ENCODE measurements at places on chromosomes 16 and 17.

GRCh38 chr16:48433116-48433849, 48.1 kb upstream of the SIAH1 start:
- no peaks in the 10 kb centered on the region for H3K4me1 ChIP-seq
- no peaks in the 10 kb centered on the region for H3K27me3 ChIP-seq
- DNase-seq, result no peak
- no peaks in the 10 kb centered on the region for H3K36me3 ChIP-seq
- H3K27ac ChIP-seq, result no peak overlapping the region

- no peak overlapping the region for H3K27ac ChIP-seq
- H3K36me3 ChIP-seq, result no peaks in the 10 kb centered on the region
- H3K27me3 ChIP-seq, result no peaks in the 10 kb centered on the region
- no peaks in the 10 kb centered on the region for H3K4me1 ChIP-seq
Measured at GRCh38 chr17:75809631-75810111, 25.1 kb downstream of the UNK start.

GRCh38 chr17:69269131-69269998, 40.7 kb upstream of the ABCA10 start:
- no peaks in the 10 kb centered on the region for H3K36me3 ChIP-seq
- peak overlapping the region; percentile 50 for H3K4me3 ChIP-seq
- peaks cover 29% of the 10 kb centered on the region for H3K4me1 ChIP-seq
- DNase-seq, result peak; percentile 85
- no peaks in the 10 kb centered on the region for H3K27me3 ChIP-seq

GRCh38 chr16:28596115-28596630, 677 bp downstream of the SULT1A2 start:
- DNase-seq, result no peak
- H3K4me1 ChIP-seq, result no peaks in the 10 kb centered on the region
- no peak overlapping the region for H3K4me3 ChIP-seq
- no peak overlapping the region for H3K27ac ChIP-seq

DNA sequence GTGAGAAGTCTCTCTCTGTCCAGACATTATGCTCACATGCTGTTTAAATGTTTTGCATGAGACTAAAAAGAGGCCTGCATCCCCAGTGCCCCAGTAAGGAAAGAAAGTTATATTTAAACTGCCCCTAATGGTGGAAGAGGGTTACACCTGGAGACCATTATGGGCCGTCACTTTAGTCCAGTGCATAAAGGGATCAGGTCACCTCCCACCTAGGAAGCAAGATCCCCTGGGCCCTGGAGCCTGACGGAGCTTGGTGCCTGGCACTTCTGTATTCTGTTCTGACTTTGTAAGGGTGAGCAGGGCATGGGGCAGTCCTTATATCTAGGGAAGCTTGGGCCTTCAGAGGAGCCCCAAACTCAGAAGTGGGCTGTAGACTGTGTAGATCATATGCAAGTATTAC, 67.9 kb downstream of the CPPED1 start:
- no peaks in the 10 kb centered on the region for H3K27me3 ChIP-seq
- no peaks in the 10 kb centered on the region for H3K36me3 ChIP-seq
- no peak overlapping the region for H3K4me3 ChIP-seq

DNA sequence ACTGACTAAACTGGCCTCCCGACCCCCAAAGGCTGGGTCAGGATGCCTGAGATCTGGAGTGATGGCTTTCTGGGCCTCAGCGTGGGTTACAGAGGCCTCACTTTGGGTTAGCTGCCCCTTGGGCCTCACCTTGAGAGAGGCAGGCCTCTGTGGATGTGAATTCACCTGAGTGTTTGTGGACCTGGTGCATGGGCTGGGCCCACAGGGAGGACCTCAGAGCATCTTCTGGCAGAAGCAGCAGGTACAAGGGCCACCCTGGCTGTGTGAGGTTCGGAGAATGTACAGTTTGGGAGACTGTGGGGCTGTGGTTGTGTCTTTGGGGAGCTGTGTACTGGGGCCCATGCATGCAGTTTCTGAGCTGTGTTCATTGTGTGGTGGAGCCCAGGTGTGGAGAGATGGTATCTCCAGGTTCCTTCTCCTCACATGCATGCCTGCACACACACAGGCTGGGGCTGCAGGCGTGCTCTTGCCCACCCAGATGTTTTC, 18.3 kb downstream of the RARA start:
- H3K4me3 ChIP-seq, result no peak overlapping the region
- H3K36me3 ChIP-seq, result no peaks in the 10 kb centered on the region
- no peaks in the 10 kb centered on the region for H3K27me3 ChIP-seq
- DNase-seq, result no peak
- H3K4me1 ChIP-seq, result peaks cover 65% of the 10 kb centered on the region

DNA sequence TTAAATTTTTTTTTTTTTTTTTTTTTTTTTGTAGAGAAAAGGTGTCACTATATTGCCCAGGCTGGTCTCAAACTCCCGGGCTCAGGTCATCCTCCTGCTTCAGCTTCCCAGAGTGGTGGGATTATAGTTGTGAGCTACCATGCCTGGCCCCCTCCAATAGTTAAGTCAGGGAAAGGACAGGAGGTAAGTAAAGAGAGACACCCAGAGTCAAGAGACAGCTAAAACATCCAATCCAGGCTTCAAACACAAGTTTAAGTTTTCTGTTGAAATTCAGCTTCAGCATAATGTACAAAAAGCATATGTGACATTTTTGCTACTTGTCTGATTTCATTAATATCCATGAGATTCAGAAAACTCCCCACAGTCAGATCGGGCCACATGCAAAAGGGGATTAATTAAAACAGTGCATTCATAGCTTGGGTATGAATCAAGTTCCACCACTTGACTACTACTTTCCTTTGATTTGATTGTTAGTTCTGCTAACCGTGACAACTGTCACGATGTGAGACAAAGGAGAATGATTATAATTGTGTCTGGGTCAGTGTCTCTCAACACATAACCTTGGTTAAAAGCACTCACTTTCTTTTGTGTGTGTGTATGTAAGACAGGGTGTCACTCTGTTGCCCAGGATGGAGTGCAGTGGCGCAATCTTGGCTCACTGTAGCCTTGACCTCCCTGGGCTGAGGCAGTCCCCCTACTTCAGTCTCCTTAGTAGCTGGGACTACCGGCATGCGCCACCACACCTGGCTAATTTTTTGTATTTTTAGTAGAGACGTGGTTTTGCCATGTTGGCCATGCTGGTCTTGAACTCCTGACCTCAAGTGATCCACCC, 184.9 kb downstream of the PARN start:
- H3K4me3 ChIP-seq, result no peak overlapping the region
- no peak for DNase-seq
- H3K27me3 ChIP-seq, result no peaks in the 10 kb centered on the region
- no peaks in the 10 kb centered on the region for H3K4me1 ChIP-seq
- H3K36me3 ChIP-seq, result no peaks in the 10 kb centered on the region
- no peak overlapping the region for H3K27ac ChIP-seq

DNA sequence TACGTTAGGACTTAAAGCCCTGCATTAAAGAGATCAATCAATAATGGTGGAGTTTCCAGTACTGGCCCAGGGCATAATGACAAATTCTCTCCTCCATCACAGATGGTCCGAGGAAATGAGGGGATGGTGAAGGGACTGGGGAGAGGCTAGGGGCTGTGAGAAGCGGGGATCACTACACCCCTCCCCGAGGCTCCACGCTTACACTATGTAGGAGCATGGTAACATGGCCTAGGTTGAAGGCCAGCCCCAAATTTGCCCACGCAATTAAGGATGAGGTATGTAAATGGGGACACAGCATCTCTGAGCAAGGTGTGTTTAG, 8.0 kb upstream of the AKTIP start:
- H3K4me3 ChIP-seq, result no peak overlapping the region
- H3K27ac ChIP-seq, result peak overlapping the region; percentile 6
- DNase-seq, result no peak
- H3K4me1 ChIP-seq, result peaks cover 21% of the 10 kb centered on the region
- H3K27me3 ChIP-seq, result no peaks in the 10 kb centered on the region
- H3K36me3 ChIP-seq, result no peaks in the 10 kb centered on the region

DNA sequence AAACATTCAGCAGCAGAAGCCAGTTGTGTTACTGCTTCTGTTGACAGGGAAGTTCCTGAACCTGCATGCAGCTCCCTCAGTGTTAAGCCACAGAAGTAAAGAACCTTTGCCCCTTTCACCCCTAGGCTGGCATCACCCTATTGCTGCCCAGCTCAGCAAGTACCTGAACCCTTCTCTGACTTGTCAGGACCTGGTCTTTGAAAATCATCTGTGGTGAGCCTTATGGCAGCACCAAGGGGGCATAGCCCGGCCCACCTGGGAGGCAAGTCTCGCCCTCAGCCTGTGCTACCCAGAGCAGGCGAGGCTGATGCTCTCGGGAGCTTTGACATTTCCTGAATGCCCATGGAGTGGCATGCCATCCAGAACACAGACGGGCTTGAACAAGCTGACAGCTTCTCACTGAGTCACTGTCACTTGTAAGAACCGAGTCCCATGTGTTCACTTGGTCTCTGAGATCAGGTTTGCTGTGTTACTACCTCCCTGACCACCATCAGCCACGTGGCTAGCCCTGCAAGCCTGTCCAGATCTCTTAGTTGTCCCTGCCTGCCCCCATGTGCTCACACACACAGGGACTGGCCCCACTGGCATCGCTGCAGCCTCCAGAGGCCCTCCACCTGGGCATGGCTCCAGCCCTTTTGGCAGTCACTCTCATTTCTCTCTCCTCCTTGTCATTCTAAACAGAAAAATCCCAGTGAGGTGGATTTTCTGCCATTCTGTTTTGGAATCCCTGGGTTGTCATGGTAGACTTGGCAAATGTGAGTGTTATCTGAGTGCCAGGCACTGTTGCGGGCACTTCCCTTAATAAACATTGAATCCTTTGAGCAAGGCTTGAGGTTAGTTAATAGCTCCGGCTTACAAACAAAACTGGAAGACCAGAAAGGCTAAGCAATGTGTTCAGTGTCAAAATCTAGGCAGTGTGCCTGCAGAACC, 2.9 kb upstream of the CARMIL2 start:
- H3K27me3 ChIP-seq, result no peaks in the 10 kb centered on the region
- DNase-seq, result peak; percentile 52
- no peak overlapping the region for H3K27ac ChIP-seq
- peaks cover 4% of the 10 kb centered on the region for H3K36me3 ChIP-seq

- DNase-seq, result no peak
- H3K27me3 ChIP-seq, result no peaks in the 10 kb centered on the region
- H3K36me3 ChIP-seq, result no peaks in the 10 kb centered on the region
- H3K4me3 ChIP-seq, result no peak overlapping the region
- no peaks in the 10 kb centered on the region for H3K4me1 ChIP-seq
- no peak overlapping the region for H3K27ac ChIP-seq
Measured at GRCh38 chr17:74645010-74645409, 21.5 kb upstream of the CD300E start.

DNA sequence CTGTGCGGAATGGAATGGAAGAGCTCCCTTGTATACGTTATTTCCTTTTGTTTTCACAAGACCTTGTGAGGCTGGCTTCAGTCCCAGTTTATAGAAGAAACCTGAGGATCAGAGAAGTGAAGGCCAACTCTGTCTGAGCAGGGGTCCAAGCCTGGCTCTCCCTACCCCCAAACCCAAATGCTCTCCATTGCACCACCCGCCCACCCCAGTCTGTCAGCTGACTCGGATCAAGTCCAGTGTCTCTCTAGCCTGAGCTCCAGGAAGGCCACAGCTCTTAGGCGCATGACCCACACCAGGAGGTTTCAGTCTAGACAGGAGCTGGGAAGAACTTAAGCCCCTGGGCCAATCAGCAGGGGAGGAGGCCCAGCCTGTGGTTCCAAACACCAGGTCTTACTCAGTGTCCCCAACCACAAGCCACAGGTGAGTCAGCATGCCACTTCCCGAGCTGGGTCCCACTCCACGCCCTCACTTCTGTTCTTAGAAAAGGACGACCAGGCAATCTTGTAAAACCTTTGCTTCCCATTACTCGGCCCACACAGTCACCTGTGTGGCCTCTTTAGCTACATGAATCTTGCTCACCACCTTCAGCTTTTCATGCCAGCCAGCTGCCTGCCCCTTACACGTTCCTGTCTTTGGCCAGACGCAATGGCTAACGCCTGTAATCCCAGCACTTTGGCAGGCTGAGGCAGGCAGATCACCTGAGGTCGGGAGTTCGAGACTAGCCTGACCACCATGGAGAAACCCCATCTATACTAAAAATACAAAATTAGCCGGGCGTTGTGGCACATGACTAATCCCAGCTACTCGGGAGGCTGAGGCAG, 27.8 kb downstream of the TK2 start:
- peak; percentile 81 for DNase-seq
- H3K36me3 ChIP-seq, result no peaks in the 10 kb centered on the region
- H3K27ac ChIP-seq, result peak overlapping the region; percentile 62
- no peak overlapping the region for H3K4me3 ChIP-seq

- H3K27me3 ChIP-seq, result no peaks in the 10 kb centered on the region
- H3K4me3 ChIP-seq, result no peak overlapping the region
- DNase-seq, result peak; percentile 85
- H3K27ac ChIP-seq, result peak overlapping the region; percentile 64
- peaks cover 26% of the 10 kb centered on the region for H3K4me1 ChIP-seq
Measured at GRCh38 chr16:50208460-50208931, 55.4 kb downstream of the TENT4B start.

DNA sequence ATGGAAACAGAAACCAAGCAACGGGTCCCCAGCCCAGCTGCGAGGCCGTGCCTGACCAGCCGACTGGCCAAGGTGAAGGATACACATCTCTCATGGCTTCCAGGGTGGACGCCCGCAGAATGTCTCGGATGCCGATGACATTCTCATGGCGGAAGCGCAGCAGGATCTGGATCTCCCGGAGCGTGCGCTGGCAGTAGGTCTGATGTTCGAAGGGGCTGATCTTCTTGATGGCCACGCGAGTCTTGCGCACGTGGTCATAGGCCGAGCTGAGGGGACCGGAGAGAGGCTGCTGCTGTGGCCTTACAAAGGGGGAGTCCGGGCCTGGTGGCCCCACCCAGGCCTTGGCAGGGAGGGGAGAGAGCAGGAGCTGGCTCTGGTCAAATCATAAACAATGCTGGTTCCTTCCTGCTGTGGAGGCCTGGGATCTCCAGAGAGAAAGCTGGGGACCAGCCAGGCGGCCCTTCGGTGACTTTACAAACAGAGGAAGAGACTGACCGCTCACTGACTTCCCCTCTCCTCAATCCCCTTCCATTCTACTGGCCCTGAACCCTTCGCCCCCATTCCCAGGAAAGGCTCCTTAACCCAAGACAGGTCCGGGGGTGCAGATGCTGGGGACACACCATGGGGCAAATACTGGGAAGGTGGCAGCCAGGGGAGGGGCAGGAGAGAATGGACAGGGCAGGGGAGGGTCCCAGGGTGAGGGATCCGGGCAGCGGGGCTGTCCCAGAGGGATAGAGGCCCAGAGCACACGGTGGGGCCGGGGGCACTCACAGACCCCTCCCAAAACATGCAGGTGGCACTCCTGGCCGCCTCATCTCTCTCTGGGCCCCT, 1.1 kb downstream of the MAPK3 start:
- H3K27ac ChIP-seq, result peak overlapping the region; percentile 50
- peak overlapping the region; percentile 65 for H3K4me3 ChIP-seq
- peak; percentile 77 for DNase-seq
- H3K4me1 ChIP-seq, result peaks cover 14% of the 10 kb centered on the region

- H3K4me3 ChIP-seq, result no peak overlapping the region
- no peaks in the 10 kb centered on the region for H3K36me3 ChIP-seq
- H3K27ac ChIP-seq, result no peak overlapping the region
- DNase-seq, result peak; percentile 51
- H3K4me1 ChIP-seq, result peaks cover 3% of the 10 kb centered on the region
- H3K27me3 ChIP-seq, result no peaks in the 10 kb centered on the region
Measured at GRCh38 chr16:89167425-89167941, 4.1 kb upstream of the CDH15 start.
